ENCODE measurements at places on chromosomes 6 and 20. TPM values are rescaled to one million over a fixed set of nuclear protein-coding genes. Genes with fewer than 3 reads are reported as not detected.

Gene GFRA4
- total RNA-seq: not detected

Gene EHMT2
- total RNA-seq: 37.5 TPM

Gene FAM209B
- total RNA-seq: not detected

Gene CEP85L
- 17.3 TPM for total RNA-seq

Gene SRSF12
- 0.98 TPM for total RNA-seq

Gene NOX3
- not detected for total RNA-seq

GRCh38 chr6:79863566-79863965 is 83.8 kb downstream of the ELOVL4 start:
- DNase-seq: no peak

- DNase-seq: no peak
Observed at GRCh38 chr20:60246751-60247150, 288.5 kb downstream of the CDH26 start.

- DNase-seq: no peak
Observed at GRCh38 chr6:157832250-157832967, 9.4 kb downstream of the SNX9 start.

- DNase-seq: peak; percentile 26
Observed at GRCh38 chr6:134317471-134318131, at the start of gene SGK1. Gene SGK1, minus strand, starts transcription at chr6:134318112. Its CDS starts 652 bp downstream, at chr6:134317460.

- DNase-seq: no peak
Observed at GRCh38 chr20:41497186-41497895, 120.8 kb downstream of the CHD6 start.

DNA sequence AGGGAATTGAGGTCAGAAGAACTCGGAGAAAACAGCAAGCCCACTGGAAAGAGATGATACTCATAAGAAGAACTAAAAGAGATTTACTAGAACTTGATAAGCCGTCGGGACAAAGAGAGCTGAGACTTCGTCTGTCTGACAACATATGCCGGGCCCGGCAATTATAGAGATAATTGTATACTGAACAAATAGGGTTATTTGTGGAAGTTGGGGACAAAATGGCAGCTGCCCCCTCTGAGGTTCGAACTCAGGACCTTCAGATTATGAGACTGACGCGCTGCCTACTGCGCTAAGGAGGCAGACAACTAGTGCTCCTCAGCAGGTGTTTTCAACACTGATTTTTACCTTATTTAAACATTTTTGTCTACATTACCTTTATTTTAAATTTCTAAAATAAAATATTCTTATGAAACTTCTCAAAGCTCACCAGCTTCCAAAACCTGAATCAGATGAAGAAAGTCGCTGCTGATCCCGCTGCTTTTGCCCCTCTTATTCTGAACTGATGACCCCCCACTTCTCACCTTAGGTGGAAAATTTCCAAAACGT is 29.3 kb upstream of the TRIM27 start:
- no peak for DNase-seq

GRCh38 chr6:99604166-99605073 is 2.2 kb upstream of the PRDM13 start:
- DNase-seq: no peak

DNA sequence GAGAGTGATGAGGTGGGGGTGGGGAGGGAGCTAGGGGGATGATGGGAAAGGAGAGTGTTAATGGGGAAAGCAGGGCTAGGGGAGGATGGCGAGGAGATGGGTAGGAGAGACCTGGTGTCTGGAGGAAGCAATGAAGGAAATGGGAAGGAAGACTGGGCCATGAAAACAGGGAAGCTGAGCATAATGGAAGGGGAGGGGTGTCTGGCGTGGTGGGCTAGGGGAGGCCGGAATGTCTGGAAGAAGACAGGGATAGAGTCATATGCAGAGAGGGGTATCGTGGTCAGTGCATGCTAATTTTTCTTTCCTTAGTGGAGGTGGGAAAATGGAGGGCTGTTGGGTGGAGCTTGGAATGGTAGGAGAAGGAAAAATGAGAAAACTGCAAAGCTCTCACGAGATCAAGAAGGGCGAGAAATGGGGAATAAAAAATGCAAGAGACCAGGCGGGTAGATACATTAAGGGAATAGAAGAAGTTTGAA is 423 bp downstream of the KLHDC3 start:
- no peak for DNase-seq

GRCh38 chr6:110882274-110882619 is 7.7 kb downstream of the AMD1 start:
- DNase-seq: no peak

- no peak for DNase-seq
Observed at GRCh38 chr6:77650098-77650663, 2.7 kb upstream of the MEI4 start.

GRCh38 chr20:63789836-63790571 is 41.1 kb downstream of the ZBTB46 start:
- no peak for DNase-seq

DNA sequence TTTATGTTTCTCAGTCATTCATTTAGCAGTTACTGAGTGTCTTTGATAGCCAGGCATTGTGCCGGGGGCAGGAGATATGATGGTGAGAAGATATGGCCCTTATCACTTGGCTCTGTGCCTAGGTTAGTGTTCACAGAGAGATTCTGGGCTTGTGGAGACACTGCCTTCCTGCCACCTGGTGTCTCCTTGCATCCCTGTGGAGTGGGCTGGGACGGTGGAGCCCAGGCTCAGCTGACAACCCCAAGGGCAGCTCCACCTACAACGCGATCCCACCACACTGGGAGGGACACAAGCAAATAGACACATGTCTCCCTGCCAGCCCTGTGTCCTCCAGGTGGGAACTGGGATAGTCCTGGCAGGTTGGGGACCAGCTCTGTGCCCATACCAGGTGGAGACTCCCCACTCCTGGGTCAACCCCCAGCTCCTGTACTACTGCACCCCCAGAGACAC is 30.3 kb upstream of the VEGFA start:
- DNase-seq: no peak

DNA sequence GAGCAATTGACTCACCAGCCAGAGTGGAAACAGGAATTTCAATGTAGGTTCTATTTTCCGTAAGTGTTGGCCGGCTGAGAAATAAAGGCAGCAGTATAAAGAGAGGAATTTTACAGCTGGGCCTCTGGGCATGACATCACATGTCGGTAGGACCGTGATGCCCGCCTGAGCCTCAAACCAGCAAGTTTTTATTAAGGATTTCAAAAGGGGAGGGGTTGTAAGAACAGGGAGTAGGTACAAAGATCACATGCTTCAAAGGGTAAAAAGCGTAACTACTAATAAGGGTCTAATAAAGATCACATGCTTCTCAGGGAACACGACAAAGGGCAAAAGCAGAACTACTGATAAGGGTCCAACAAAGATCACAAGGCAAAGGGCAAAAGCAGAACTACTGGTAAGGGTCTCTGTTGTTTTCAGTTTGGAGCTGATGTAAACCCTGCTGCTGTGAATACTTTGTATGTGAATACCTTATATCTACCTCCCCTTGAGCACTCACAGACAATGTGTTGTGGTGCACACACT is 9.0 kb upstream of the TULP4 start:
- DNase-seq: no peak

- DNase-seq: no peak
Observed at GRCh38 chr6:77424761-77425160, 38.5 kb downstream of the HTR1B start.

- no peak for DNase-seq
Observed at GRCh38 chr6:145531822-145532221, 203.5 kb downstream of the EPM2A start.

GRCh38 chr20:33463332-33464101 is 20.0 kb upstream of the SNTA1 start:
- DNase-seq: no peak

GRCh38 chr20:24018796-24019195 is 30.2 kb upstream of the GGTLC1 start:
- no peak for DNase-seq

GRCh38 chr6:36242161-36242560 is 27.7 kb upstream of the PNPLA1 start:
- DNase-seq: no peak

GRCh38 chr6:17630511-17631073 is 30.5 kb downstream of the FAM8A1 start:
- DNase-seq: no peak

DNA sequence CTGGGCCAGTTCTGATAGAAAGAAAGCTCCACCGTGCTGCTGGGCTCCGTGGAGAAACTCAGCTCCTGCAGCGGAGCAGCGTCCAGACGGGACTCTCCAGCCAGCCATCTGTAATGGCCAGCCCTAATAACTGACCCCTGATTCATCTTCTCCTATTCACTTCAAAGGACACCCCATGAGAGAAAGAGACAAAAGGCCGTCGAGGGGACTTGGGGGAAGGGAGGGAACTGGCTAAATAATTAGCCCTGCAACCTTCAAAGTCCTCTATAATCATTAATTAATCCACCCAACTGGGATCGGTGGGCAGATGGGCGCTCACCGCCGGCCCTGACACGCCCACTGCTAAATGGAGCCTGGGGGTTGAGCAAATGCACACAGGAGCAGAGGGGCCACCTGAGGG is 512.4 kb downstream of the CD83 start:
- DNase-seq: no peak

GRCh38 chr6:22784601-22785410 is 215.4 kb downstream of the HDGFL1 start:
- DNase-seq: no peak

GRCh38 chr20:47970282-47970903 is 185.1 kb upstream of the SULF2 start:
- no peak for DNase-seq

GRCh38 chr6:53854843-53855567 is 60.2 kb downstream of the LRRC1 start:
- DNase-seq: no peak

All from breast epithelium (tissue), 4 donors.